ENCODE measurements at places on chromosomes 3 and 15.

DNA sequence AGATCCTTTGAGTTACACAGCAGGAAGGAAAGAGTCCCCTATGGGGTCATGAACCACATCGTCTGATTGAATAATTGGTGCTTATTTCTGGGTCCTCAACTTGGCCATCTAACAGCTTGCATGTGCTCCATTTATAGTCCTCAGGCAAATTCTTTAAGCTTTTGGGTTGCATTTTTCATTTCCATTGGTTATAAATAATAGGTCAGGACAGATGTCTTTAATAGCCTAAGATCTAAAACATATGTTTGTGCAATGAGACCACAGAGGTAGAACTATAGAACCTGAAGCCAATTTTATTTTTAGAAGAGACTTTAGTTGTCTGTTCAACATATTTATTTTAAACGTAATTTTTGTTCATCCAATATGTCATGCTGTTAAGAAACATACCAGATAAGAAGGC, 43.2 kb downstream of the CD200R1L start:
- DNase-seq = no peak

DNA sequence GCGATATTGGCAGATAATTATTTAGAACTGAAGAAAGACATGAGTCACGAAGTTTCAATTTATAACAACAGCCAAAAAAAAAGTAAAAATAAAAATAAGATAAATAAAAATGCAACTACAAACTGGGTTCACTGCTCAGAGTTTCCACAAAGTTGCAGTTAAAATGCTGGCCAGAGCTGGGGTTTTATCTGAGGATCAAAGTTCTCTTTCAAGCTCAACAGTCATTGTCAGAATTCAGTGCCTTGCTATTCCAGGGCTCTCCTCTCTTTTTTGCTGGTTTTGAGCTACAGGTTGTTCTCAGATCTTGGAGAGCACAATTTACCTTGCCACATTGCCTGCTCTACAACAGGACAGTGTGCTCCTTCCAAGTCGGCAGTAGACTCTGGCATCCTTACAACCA, 60.1 kb downstream of the PYDC2 start:
- DNase-seq = no peak

- DNase-seq = no peak
Observed at GRCh38 chr15:42628761-42629160, 53.4 kb downstream of the STARD9 start.

- no peak for DNase-seq
Observed at GRCh38 chr15:79169526-79170133, 79.0 kb upstream of the RASGRF1 start.

DNA sequence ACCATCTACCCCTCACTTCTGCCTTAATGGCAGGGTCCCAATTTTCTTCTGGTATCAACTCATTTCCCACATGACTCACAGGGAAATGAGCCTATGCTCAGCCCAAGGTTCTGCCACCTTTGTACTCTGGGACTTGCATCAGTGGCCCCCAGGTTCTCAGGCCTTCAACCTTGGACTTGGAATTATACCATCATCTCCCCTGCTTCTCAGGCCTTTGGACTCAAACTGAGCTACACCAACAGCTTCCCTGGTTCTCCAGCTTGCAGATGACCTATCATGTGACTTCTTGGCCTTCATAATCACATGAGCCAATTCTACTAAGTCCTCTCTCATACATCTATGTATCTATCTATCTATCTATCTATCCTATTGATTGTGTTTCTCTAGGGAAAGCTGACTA, 149.5 kb downstream of the PLCH1 start:
- DNase-seq = no peak

DNA sequence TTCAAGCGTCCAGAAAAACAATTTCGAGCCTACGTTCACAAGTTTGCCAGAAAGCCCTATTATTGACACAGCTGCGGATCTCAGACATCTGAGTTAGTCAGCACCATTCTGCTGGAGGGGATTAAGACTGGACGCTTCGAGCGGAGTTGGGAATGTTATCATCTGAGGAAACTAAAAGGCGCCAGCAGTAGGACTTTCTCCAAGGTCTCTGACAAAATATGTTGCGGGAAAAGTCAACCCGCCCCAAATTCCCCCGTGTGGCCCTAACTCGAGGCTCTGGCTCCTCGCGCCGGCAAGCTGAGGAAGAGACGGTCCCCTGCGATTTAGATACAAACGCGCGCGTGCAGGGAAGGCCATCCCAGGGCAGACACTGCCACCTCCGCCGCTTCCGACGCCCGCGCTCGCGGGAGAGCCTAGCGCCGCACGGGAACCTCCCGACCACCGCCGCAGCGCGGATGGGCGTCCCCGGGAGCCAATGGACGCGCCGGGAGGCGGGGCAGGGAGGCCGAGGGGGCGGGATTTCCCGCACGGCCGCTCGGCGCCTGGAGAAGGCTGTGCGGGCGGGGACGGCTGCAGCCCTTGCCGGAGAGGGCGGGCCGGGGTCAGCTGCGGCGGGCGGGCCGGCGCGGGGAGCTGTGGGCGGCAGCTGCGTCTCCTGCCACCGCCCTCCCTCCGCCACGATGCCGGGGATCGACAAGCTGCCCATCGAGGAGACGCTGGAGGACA, at the start of gene APPL1:
TSS of gene APPL1 (plus strand) at position 526 of the 726 bp plus-strand sequence. CDS start at position 681, 155 bp downstream.
- DNase-seq = peak; percentile 84

GRCh38 chr15:33612721-33613304, 302.0 kb downstream of the RYR3 start:
- DNase-seq = no peak

- peak; percentile 37 for DNase-seq
Observed at GRCh38 chr3:49411535-49411967, 225 bp downstream of the RHOA start.

- DNase-seq = no peak
Observed at GRCh38 chr3:179768080-179768479, 115.2 kb downstream of the USP13 start.

Data from CD4-positive, alpha-beta T cell treated with Interleukin-2 at 100 ng/mL for 4 hours (primary cell).